ENCODE measurements at places on chromosomes 4 and X.
A peak's percentile ranks its signal among the peaks of the same experiment; 100 is the strongest.

GRCh38 chr4:67393699-67394281 lies 151.5 kb downstream of the CENPC start:
- no peak for DNase-seq

DNA sequence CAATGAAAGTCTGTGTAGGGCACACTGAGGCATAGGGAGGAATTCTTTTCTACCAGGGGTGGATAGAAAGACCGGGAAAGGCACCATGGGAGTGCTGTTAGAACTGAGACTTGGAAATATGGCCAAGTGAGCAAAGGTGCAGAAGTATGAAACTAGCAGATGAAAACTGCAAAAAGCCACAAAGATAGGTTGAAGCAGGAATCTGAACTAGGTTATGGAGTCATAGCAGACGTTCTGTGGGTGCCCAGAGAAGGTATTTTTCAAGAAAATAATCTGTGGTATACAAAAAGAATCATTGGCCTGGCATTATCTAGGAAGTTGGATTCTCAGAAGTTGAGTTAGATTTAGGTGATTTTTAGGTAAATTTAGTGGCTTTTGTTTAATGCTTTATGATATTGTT lies 48.5 kb downstream of the SMAD1 start:
- DNase-seq = no peak

DNA sequence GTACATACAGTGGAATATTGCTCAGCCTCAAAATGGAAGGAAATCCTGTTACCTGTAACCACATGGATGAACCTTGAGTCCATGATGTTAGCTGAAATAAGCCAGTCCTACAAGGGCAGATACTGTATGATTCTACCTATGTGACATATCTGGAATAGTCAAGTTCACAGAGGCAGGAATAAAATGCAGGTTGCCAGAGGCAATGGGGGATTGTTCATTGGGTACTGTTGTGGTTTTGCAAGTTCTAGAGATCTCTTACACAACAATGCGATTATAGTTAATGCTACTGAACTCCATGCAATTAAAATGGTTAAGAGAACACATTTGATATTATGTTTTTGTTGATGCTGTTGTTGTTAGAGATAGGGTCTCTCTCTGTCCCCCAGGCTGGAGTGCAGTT lies 74.6 kb downstream of the SHROOM2 start:
- no peak for DNase-seq

DNA sequence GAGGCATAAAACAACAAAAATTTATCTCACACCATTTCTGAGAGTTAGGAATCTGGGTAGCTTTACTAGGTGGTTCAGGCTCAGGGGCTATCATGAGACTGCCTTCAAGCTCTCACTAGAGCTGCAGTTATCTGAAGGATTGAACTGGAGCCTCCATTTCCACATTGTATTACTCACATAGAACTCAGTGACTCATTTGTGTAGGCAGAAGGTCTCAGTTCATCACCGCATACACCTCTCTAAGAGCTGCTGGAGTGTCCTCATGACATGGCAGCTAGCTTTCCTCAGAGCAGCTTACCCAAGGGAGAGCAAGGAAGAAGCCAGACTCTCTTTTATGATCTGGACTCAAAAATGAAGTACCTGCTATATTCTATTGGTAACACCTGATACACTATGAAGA lies 389.2 kb downstream of the IQCM start:
- DNase-seq = no peak

- no peak for DNase-seq
Observed at GRCh38 chr4:57117491-57117890, 7.3 kb upstream of the IGFBP7 start.

DNA sequence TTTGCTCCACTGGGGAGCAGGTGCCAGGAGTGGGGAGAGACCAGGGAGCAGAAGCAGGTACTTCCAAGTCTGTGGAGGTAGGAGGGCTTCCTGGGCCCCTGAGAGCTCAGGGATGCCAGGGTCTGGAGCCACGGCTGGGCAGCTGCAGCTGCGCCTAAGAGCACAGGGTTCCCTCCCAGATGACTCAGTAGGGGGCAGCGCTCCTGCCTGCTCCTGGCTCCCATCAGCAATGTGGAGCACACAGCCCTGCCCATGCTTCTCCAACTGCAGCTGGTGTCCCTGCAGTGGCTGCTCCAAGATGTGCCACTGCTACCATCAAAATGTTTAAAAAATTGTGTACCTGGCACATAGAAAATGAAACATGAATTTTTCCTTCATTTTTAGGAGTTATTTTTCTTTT lies 1028.2 kb downstream of the PCDH7 start:
- DNase-seq = no peak

DNA sequence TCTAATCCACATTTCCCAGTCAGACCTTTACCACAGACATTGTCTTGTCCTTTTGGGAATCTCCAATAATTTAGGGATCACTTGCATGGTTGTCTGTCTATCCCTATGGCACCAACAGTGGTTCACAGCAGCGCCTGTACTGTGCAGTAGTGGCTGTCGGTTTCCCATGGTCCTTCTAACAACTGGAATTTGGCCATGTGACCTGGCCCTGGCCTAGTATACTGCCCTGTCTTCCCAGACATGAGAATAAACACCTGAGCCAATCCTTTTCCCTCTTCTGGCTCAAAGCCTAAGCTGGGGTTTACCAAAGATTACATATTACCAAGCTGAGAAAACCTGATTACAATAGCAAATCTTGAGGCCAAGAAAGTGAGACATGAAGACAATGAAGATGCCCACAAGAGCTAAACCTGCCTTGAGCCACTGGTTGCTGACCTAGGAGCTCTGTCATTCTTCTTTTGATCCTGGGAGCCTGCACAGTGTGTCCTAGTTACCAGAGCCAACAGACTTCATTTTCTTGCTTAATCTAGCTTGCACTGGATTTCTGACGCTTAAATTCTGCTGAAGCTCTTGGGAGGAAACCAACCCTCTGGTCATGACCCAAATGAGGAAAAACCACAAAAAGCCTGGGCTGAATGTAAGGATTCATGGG lies 92.1 kb downstream of the SCD5 start:
- no peak for DNase-seq

GRCh38 chr4:96108146-96108545 lies 268.3 kb downstream of the PDHA2 start:
- DNase-seq = no peak

- DNase-seq = no peak
Observed at GRCh38 chrX:77658886-77659285, 127.1 kb downstream of the ATRX start.

GRCh38 chr4:52071791-52072546 lies 20.9 kb downstream of the SPATA18 start:
- DNase-seq = no peak

- no peak for DNase-seq
Observed at GRCh38 chr4:147487616-147488015, 6.7 kb downstream of the EDNRA start.

DNA sequence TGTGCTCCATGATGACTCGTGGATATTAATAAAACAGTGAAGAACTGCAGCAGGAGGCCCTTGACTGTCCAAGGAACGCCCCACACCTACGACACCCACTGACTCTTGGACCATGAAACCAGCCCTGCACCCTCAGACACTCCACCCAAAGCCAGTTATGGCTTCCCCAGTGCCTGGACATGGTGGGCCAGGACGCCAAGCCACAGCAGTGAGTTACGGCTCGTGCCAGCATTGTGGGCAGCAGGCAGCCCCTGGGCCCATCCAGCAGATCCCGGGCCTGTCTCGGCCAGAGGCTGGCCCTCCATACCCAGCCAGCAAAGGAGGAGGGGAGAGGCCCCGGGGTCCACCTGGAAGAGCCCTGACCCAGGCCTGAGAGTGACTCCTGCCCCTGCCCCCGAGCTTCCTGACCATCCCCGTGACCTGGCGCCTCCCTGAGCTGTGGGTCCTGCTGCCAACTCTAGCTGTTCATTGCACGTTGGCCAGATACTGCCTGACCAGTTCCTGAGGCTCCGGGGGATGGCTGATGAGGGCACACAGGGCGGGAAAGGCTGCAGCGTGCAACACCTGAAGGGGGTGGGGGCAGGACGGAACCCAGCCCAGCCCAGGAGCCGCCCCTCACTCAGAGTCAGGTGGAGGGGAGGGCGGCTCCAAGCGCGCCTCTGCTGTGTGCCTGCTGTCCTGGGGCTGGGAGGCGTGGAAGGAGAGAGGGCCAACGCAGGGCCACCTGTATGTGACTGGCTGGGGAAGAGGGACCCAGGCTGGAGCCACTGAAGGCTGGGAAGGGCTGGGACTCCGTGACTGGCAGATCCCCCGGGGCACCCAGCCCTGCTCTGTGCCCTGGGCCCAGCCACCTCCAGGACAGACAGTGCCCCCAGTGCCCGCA lies 739 bp downstream of the SLC49A3 start:
- DNase-seq = no peak

GRCh38 chr4:89056953-89057398 lies at the start of gene FAM13A:
Gene FAM13A, minus strand, starts transcription at chr4:89057185. Its CDS starts 221 bp downstream, at chr4:89056964.
- DNase-seq = peak; percentile 44

DNA sequence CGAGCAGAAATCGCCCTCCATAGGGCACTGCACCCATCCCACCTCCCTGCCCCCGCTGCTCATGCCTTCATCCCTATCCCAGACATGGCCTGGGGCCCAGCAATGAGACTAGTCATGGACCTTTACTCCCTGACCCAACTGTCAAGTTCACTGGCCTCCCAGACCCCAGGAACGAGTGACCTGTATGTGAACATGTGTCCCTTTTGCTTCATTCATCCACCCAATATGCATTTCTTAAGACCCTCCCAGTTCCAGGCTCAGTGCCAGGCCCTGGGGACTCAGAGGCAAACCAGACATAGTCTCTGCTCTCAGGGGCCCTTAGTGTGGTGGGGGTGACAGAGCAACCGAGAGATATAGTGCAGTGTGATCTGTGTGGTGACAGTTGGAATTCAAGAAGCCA lies 67.0 kb downstream of the EFNB1 start:
- no peak for DNase-seq

DNA sequence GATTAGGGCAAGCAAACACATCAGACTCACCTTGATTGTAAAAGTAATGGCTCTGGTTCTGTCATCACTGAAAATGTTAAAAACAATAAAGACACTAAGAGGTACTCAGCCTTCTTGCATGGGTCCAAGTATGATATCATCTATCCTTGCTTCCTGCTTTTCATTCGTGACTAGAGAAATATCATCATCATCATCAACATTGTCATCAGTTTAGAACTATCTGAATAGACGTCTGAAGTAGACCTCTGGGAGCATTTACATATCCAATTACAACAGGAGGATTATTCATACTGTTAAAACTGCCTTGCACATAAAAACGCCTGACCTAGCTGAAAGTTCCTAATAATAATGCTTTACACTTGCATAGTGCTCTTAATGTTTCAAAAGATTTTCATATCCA lies 9.8 kb upstream of the FRAS1 start:
- no peak for DNase-seq

DNA sequence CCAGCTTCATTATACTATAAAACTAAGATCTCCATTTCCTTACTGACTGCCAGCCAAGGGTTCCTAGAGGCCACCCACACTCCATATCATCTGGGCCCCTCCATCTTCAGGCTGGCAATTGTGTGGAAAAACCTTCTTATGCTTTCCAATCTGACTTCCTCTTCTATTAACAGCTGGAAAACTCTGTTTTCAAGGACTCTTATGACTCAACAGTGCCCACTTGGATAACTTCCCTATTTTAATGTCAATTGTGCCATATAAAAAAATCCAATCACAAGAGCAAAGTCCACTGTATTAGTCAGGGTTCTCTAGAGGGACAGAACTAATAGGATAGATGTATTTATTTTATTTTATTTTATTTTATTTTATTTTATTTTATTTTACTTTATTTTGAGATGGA lies 41.0 kb upstream of the CPEB2 start:
- no peak for DNase-seq

GRCh38 chrX:97167333-97167732 lies 283.6 kb downstream of the RPA4 start:
- DNase-seq = no peak

DNA sequence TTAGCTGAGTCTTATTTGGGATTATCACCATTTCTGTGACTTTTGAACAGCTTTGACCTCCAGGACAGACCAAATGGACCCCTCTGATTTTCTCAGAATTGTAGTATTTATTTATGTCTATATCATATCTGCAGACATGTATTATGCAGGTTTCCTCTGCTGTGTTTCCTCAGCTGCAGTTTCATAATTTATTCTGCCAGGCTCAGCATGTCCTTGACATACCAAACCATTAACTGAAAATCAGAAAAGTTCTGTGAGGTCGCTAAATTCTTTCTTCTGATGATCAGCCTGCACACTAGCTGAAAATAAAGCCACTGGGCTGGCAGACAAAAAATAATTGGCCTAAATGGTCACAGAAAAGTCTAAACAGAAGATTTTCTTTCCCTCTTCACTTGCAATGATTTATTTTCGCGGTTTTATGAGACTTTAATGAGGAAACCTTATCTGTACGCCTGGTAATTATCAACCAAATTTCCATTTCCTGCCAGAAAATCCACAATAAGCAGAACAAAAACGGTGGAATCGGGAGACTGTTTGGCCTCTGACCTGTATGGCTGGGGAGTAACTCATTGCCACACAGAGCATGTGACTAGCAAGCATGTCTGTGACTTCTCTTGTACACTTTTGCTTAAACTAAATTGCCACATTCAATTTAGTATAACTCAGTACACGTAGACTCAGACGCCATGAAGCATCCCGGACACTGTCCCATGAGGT lies 150.9 kb downstream of the ENPP6 start:
- DNase-seq = no peak

DNA sequence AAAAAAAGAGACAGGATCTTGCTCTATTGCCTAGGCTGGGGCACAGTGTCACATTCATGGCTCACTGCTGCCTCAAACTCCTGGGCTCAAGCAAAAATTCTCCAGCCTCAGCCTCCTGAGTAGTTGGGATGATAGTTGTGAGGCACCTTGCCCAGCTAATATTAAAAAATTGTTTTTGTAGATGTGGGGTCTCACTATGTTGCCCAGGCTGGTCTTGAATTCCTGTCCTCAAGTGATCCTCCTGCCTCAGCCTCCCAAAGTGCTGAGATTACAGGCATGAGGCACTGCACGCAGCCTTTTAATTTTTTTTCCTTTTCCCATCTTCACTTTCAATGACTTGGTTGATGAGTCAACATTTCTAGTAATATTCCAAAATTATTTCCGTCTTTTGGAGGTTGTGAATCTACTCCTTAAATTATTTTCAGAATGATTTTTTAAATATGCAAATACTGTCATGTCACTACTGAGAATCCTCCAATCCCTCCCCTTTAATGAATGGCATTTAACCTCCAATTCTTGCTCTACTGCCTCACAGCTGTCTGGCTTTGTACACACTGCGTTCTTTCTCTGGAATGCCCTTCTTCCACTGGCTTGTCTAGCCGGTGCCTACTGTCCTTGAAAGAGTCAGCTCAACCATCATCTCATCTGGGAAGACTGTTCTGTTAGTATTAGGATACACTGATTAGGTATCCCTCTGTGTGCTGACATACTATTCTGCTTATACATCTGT lies 27.5 kb upstream of the DCTD start:
- no peak for DNase-seq
